ENCODE measurements at places on chromosomes 3 and 15.

GRCh38 chr3:160622263-160623045, 54.5 kb upstream of the ARL14 start:
- DNase-seq = no peak

DNA sequence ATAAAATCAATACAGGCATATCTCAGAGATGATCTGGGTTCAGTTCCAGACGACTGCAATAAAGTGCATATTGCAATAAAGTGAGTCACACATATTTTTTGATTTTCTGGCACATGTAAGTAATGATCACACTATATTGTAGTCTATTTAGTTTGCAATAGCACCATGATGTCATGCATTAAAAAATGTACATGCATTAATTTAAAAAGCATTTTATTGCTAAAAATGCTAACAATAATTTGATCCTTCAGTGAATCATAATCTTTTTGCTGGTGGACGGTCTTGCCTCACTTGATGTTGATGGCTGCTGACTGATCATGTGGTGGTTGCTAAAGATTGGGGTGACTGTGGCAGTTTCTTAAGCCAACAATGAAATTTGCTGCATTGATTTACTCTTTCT, 511.1 kb downstream of the OTOL1 start:
- DNase-seq = no peak

DNA sequence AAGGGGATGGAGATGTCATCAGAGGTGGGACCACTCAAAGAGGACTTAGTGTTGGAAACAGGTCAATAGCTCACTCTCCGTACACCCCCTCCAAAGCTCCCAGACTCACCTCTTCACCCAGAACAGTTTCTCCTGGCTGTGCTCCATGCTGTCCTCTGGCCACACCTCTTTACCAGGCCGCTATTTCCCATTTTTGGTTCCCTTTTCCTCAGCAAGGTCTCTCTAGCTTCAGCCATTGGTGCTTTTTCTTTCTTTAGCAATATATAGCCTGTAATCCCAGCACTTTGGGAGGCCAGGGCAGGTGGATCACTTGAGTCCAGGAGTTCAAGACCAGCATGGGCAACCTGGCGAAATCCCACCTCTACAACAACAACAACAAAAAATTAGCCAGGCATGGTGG, 123.6 kb upstream of the SMAD3 start:
- DNase-seq = no peak

DNA sequence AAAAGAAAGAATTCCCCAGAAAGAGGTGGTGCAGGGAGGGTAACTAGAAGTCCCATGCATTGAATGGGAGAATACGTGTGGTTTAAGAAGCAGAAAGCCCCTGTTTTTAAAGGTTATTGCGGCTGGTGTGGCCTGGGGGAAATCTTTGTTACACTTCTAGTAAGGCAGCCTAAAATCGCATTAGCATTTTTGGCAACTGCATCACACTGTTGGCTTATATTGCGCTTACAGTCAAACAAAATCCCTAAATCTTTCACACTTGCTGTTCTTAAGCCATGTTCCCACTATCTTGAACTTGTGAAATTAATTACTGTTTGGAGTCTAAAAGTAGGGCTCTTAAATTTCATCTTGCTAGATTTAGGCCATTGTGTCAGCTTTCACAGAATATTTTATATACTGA, 66.0 kb upstream of the GOLIM4 start:
- DNase-seq = no peak

- DNase-seq = no peak
Observed at GRCh38 chr15:49923671-49924070, 195.4 kb downstream of the ATP8B4 start.

- no peak for DNase-seq
Observed at GRCh38 chr15:91694831-91695210, 158.7 kb upstream of the SLCO3A1 start.

DNA sequence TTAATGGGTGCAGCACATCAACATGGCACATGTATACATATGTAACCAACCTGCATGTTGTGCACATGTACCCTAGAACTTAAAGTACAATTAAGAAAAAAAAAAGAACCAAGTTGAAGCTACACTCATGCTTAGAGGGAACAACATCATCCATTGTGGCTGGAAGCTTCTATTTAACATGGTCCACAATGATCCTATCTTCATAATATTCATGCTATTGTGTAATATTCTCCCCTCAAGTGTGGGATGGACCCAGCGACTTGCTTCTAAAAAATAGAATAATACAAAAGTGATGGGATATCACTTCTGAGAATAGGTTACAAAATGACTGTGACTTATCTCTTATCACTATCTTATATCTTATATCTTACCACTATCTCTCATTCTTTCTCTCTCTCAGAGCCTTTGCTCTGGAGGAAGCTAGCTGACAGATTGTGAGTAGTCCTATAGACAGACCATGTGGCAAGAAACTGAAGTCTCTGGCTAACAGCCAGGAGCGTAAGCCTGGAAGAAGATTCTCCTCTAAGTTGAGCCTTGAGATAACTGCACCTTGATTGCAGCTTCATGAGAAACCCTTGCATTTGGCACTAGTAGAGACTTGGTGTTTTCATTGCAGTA, 198.5 kb upstream of the MRPL3 start:
- peak; percentile 47 for DNase-seq

GRCh38 chr15:52523192-52523591, 5.5 kb downstream of the MYO5A start:
- DNase-seq = no peak

- no peak for DNase-seq
Observed at GRCh38 chr3:56769116-56769707, 32.5 kb downstream of the ARHGEF3 start.

DNA sequence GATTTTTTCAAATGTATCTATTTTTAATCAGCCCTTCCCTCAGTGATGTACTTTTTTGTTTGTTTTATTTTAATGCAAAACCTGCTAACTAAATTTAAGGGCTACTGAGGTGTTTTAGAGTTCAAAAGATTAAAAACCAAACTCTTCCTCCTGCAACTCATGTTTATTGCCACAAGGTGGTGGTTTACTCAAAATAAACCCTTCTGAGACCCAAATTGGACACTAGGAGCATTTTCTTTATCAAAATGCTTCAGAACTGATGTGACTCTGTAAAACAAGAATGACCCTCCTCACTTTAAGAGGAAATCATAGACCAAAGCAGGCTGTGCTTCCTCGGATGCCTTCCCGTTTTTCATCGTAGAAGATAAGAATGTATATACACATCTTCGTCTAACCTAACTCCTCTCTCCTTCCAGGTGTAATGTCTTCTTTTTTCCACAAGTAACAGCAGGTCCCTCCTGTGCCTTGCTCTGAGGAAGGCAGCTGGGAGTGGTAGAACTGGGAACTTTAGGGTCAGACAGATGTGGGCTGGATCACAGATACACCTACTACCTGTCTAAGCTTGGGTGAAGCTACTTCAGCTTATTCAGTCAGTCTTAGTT, 2.9 kb upstream of the NME9 start:
- DNase-seq = peak; percentile 12

GRCh38 chr15:43899928-43900327, 73.1 kb downstream of the WDR76 start:
- no peak for DNase-seq

DNA sequence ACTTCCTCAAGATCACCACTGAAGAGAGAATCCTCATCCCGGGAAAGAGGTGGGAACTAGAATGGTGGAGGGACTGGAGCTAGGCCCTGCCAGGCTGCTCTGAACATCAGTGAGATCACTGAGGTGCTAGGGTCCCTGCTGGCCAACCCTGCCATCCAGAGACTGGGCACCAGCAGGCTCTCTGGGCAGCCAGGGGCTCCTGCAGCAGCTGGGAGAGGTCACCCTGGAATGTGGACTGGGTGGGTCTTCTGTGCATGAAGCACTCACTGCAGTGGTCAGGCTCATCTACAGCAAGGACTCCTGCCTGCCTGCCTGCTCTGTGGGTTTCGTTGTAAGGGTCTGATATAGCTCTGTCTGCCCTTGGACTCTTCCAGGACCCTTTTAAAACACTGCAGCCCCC, 24.9 kb downstream of the ALS2CL start:
- DNase-seq = no peak

GRCh38 chr15:30670056-30670455, 44.1 kb downstream of the ARHGAP11B start:
- DNase-seq = no peak

DNA sequence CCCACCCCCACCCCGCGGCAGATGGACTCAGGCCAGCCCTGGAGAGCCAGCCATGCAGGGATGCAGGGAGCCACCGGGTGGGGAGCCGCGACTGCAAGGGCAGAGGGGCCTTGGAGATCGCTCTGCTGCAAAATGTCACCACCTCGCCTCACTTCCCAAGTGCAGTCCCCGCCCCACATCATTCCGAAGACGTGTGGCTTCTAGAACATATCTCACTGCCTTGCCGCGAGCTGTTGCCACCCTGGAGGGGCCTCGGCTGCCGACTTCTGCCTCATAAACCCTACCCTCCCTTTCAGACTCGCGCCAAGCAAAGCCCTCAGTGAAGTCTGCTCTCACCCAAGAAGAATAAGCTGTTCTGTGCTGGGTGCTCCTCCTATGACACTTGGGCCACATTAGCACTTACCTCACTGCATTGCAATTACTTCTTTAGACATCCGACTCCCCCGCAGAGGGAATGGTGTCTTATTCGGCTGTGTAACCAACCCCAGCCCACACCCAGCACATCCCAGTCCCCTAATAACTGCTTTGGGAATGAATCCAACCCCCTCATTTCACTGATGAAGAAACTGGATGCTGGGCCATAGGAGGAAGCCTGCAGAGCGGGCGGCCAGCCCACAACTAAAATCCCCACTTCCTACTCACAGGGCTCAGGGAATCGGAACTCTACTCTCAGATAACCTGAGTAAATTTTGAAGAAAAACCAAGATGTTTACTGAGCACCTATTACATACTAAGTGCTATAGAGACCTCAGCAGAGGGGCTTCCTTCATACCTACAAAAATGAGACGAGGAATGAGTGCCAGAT, 8.6 kb downstream of the TLE3 start:
- peak; percentile 72 for DNase-seq

Data from NCI-H524 (cell line).